ENCODE measurements at places on chromosomes 1 and 21.

DNA sequence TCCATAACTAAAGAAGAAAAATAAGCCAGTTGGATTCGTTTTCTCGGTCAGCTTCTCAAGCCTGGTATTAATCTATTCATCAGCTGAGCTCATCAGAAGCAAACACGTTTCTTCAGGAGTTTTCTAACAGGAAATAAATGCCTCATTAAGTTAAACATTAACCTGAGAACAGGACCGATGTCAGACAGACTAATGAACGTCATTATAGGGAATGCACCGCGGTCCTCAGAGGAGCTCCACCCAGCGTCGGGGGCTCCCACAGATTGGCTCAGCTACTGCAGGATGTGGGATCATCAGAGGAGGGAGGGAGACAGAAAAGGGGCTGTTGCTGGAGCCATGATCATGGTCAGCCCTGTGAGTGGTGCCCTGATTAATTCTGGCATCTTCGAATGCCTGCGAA, 615.4 kb downstream of the PTPRU start:
- DNase-seq, result peak; percentile 67

GRCh38 chr1:145871994-145872924, 13.4 kb upstream of the PIAS3 start:
- DNase-seq, result no peak

DNA sequence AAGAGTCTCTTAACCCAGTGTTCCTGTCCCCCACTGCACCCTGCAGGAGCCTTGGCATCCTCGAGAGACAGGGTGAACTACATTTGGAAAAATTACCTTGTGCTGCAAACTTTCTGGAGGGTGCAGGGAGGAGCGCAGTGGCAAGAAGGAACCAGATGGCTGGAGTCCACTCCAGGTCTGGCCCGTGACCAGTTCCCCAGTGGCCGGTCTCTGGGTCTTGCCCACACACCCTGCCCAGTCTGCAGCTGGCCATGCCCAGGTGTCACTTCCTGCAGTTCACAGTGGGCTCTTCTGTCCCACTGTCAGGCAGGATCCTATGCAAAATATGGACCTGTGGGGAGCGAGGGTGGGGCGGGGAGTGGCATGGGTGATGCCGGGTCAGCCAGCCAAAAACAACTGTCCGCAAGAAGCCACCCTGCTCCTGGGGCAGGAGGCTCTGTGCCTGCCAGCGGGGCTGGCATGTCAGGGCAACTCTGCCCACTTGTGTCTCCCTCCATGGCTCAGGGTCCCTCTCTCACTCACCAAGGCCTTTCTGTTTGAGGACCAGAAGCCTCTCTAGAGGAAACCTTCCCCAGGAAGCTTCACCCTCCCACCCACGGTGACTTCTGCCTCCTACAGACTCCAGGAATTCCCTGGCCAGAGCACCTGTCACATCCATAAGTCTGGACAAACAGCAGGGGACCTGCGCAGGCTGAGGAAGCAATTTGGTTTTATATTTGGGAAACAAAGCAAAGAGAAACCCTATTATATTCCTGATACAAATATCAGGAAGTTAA, 55.6 kb downstream of the KIF21B start:
- no peak for DNase-seq

GRCh38 chr1:94746635-94747525, 73.3 kb upstream of the SLC44A3 start:
- no peak for DNase-seq

- DNase-seq, result no peak
Observed at GRCh38 chr21:44462086-44462833, 7.0 kb downstream of the LRRC3 start.

- peak; percentile 13 for DNase-seq
Observed at GRCh38 chr1:85148524-85149250, 52.1 kb downstream of the SYDE2 start.

DNA sequence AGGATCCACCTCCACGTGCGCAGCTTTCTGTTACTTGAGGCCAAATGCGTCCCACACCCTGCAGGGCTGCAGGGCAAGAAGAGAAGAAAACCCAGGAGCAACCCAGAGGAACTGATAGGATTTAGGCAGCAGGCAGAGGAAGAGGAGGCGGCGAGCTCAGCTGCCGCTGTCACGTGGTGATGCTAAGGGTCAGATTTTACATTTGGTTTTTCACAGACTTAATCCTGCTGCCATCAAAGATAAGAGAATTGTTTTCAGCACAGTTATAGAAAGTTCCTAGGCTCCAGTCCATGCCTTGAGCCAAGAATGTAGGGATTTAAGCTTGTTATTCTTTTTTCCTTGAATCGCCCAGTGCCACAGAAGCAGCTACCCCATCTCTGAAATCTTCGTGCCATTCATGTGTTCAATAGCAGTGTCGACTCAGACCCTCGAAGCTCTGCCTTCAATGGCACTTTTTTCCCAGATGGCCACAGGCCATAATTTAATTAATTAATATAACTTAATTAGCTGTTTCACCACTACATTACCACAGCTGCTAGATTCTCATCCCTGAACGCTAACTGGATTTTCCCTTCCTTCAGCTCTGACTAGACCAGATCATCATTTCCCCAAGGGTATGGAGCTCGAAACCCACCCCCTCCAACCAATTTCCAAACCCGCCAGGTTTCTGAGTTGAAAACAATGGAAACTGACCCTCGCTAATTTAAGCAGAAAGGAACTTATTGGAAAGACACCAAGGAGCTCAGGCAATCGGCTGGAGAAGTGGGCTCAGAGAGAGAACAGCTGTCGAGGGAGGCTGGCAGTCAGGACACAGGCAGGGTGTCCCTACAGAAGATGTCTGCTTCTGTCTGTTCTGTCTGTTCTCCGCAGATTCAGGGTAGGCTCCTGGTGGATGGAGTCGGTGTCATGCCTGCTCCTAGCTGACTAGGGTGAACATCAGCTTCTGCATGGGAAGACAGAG, 36.2 kb downstream of the LDLRAP1 start:
- no peak for DNase-seq

- DNase-seq, result peak; percentile 29
Observed at GRCh38 chr1:246907472-246907871, 24.3 kb downstream of the AHCTF1 start.

DNA sequence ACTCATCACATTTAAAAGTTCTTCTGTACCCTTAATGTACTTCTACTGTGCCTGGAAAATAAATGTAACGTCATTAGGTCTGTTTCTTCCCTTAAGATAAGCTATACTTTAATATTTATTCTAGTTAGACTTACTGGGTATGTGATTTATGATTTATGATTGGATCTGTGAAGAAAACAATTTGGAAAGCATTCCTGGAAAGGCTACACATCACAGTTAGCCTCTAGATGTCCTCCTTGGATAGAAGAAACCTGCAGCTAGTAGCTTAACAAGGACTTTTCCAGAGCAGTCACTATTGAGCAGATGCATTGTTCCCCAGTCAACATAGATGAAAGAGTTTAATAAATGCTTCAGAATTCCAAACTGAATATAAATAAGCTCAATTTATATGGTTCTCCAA, 22.2 kb upstream of the ABL2 start:
- no peak for DNase-seq

GRCh38 chr21:39647476-39647875, 34.7 kb downstream of the B3GALT5 start:
- no peak for DNase-seq

GRCh38 chr1:151013518-151013917, 5.3 kb downstream of the PRUNE1 start:
- DNase-seq, result no peak

DNA sequence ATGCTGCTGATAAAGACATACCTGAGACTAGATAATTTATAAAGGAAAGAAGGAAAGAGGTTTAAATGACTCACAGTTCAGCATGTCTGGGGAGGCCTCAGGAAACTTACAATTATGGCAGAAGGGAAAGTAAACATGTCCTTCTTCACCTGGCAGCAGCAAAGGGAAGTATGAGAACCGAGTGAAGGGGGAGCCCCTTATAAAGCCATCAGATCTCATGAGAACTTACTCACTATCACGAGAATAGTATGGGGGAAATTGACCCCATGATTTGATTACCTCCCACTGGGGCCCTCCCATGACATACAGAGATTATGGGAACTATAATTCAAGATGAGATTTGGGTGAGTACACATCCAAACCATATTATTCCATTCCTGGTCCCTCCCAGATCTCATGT, 154.4 kb downstream of the FASLG start:
- no peak for DNase-seq

DNA sequence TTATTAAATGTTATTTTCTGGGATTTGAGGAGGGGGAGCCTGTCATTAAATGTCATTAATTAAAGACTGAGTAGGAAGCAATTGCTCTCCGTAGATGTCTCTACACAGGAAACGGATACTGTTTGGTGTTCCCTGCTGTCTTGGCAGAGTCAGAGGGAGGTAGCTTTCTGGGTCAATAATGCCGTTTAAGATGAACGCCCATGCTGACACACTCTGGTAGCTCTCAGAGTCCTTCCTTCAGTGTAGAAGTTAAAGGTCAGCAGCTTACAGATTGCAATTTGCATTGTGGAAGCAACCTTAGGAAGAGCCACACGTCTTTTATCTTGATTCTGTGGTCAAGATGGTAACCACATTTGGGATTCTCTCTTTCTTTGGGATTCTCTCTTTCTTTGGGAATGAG, 257.5 kb downstream of the KIF26B start:
- DNase-seq, result no peak

DNA sequence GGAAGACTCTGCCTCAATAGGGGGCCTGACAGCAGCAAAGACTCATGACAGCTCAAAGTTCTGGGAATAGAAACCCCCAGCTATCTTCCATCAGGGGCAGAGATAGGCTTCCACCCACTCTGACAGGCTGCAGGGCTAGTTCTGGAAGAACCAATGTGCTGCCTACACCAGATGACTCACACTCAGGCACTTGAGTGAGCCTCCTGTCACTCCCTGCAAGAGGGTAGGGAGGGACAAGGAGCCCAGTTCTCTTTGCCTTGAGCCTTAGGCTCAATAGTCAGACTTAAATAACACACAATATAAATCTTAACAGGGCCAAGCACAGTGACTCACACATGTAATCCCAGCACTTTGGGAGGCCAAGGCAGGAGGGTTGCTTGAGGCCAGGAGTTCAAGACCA, 386.4 kb downstream of the HHAT start:
- DNase-seq, result no peak

GRCh38 chr21:44701541-44701940, 4.6 kb downstream of the KRTAP10-12 start:
- no peak for DNase-seq

- DNase-seq, result no peak
Observed at GRCh38 chr1:158179301-158180041, 1.2 kb upstream of the CD1D start.

DNA sequence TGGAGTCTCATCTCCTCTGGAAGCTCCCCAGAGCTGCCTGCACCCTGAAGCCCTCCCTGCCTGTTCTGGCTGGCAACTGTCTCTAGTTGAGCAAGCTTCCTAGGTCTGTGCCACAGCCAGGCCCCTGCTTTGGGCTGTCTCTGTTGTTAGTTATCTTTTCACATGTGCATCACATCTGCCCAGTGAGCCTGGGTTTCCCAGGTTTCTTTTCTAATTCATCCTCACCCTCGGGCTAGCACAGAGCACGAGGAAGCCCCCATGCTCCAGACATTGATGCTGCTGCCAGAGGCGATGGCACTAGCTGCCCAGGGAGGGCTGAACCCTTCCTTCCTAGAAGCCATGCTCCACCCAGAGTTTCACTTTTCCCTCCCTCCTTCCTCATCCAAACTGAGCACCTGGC, 27.2 kb downstream of the RASSF5 start:
- DNase-seq, result no peak

DNA sequence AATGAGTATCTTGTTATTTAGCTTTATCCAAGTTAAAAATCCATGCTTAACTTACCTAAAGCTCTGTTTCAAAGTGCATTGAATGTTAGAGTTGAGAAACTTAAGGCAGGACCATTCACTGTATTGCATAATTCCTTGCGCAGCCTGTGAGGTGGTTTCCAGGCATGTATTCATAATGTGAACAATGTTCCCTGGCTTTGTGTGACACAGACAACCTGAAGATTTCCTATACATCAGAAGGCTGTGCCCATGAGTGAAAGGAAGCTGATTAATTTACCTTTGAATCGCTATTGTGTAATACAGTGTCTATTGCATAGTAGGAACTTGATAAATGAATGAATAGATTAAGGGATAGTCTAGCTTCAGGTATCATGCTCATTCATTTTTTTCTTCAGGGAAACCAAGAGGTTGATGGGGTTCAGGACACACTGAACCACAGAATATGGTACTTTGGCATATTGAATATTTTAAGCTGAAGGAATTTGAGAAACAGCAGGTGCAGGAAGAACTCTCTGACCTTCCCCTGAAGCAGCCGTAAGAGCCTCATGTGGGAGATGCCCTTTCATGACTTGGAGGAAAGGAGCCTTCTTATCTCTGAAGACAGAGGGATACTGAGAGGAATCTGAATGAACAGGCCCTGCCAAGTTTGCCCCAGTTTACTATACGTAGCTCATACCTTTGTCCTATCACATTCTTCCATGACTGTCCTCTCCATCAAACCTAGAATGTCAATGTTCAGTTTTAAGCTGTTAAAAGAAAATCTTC, 88.6 kb upstream of the GNG12 start:
- no peak for DNase-seq

DNA sequence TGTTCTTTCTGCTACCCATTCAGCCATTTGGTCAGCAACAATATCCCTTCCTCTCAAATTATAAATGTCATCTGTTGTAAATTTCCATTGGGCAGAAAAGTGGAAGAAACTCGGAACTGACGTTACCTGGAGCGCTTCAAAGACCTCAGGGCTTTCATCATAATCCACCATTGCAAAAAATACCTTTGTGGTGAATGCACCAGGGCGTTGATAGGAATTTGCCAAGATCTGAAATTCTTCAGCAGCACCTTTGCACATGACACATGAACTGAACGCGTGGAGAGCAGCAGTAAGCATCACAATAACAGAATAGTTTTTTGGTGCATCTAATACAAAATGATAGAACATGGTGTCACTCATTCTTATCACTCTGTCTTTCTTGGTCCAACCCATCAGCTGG, 3.1 kb upstream of the TEKT2 start:
- DNase-seq, result no peak

- no peak for DNase-seq
Observed at GRCh38 chr1:98119796-98120195, 199.0 kb upstream of the DPYD start.

DNA sequence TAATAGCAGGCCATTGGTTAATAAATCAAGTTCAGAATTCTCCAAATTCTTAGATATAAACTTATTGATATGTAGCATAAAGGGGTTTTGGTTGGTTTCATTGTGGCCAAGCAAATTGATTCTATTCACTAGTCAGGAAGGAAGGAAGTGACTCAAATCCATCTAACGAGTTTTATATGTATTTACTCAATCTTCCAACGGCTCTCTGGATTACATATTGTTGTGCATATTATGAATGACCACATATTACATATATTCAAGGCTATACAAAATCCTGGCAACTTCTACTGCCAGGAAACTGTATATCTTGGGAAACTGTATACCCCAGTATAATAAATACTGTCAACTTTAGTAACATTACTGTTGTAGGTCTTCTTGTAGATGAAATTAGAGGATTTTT, 20.1 kb upstream of the PDE4B start:
- no peak for DNase-seq

- DNase-seq, result no peak
Observed at GRCh38 chr1:223748773-223749733, 36.7 kb downstream of the CAPN2 start.

DNA sequence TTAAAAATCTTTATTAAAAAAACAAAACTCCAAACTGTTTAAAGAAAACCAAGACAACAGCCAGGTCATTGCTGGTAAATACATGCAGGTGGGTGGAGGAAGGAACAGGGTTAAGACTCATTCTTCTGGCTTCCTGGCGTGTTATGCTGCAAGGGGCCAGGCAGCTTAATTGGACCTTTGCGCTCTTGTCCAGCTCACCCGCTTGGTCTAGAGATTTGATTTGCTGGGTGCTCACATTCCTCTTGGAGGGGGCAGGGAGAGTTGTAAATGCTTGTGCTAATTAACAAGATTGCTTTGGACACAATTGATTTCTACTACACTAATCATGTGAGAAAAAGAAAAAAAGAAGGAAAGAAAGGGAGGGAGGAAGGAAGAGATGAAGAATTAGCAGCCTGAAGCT, 10.5 kb downstream of the CEP104 start:
- DNase-seq, result no peak
